ENCODE measurements at places on chromosomes 13 and 19. TPM values are rescaled to one million over a fixed set of nuclear protein-coding genes. Genes with fewer than 3 reads are reported as not detected.

DNA sequence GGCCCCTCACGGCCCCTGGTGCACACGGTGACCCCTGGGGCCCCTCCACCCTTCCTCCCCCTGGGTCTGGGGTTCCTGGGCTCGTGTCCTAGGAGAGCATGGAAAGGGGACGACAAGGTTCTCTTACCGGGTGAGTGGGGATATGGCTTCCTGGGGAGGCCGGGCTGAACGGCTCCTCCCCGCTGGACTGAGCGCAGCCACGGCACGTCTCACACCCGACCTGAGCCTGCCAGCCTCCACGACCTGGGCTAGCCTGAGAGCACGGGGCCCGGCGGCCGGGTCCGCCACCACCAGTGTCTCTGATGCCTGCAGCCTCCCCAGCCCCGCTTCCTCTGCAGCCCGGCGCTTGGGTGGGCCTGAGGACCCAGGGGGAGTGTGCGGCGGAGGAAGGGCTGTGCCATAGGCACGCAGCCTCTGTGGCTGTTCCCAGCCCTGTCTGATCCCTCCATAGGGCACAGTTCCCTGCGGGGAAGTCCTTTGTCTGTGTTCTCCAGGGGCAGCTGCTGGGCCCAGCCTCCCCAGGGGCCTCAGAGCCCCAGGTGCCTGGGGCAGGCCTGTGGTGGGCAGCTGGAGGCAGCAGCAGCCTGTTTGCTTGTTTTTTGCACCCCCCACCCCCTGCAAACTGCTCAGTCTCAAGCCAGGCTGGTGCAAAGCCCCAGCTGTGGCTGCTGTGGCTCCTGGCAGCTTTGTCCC is 15.0 kb downstream of the PLIN4 start:
- DNase-seq, result no peak

- no peak for DNase-seq
Measured at GRCh38 chr13:41579168-41579567, 121.8 kb downstream of the RGCC start.

The NLRP9 gene
- not detected for total RNA-seq

DNA sequence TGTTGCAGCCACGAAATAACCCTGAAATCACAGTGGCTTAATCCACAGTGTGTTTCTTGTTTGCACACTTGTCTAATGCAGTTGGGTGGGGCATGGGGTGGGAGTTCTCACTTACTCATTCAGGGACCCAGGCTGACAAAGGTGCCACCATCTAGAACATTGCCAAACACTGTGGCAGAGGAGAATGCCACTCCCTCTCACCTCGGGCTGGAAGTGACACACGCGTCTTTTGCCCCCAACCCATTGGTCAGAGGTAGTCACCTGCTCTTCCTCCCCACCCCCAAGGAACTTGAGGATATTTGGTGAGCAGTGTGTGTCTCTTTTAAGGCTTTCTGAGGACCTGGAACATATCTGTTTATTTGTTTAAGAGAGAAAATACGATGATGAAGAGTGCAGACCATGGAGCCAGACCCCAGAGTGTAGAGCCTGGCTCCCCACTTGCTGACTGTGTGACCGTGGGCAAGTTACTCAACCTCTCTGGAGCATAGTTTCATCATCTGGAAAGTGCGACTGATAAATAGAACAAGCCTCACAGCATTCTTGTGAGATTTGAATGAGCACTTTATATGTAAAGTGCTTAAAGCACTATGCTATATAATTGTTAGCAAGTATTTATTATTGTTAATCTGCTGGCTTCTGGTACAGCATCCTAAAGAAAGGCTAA is 17.4 kb downstream of the GPR183 start:
- no peak for DNase-seq

The MCF2L gene
- total RNA-seq, result 42.4 TPM

The DCLK1 gene
- total RNA-seq, result 10.4 TPM

The PRRG2 gene
- 7.6 TPM for total RNA-seq

DNA sequence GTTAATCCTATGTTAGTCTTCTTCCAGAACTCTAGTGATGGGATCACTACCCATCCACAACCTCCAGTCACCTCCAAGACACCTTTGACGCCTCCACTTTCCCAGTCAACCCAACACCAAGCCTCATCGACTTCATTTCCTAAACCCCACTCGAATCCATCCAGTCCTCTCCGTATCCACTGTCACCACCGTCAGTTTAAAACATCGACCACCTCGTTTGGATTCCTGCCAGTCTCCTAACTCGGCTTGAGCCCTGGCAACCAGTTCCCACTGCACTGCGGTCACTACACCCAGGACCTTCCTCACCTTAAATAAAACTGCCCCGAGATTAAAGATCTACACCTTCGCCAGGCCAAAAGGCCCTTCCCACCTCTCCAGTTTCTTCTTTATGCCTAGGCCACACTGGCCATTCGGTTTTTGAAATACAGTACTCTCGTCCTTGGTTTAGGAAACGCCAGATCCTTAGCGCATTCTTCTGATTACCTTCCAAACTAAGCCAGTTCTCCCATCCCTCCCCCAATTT is 1.2 kb downstream of the MTIF3 start:
- no peak for DNase-seq

DNA sequence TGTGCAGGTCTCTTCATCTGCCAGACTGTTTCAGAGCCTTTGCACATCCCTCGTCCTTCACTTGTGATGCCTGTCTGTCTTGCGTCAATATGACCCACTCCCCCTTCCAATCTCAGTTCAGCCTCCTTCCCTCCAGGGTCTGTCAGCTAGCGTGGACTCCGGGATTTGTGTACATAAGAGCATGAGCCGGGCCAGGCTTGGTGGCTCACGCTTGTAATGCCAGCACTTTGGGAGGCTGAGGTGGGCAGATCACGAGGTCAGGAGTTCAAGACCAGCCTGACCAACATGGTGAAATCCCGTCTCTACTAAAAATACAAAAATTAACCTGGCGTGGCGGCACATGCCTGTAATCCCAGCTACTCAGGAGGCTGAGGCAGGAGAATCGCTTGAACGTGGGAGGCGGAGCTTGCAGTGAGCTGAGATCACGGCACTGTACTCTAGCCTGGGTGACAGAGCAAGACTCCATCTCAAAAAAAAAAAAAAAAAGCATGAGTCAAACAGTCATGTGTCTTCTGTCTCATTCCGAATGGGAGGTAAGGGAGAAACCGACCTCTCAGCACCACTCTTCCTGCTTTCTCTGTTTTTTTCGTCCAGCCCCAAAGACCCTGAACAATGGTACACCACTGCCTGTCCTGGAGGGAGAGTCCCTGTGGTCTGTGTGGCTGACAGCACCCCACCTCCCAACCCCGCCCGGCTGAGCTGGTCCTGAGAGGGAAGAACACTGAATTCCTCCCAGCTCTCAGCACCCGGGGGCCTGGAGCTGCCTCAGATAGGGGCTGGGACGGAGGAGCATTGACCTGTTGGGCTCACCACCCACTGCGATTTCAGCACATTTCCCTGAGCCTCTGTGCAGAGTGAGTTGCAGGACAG is 2.4 kb upstream of the SIGLEC9 start:
- DNase-seq, result peak; percentile 52

The ZNF534 gene
- 0.18 TPM for total RNA-seq

DNA sequence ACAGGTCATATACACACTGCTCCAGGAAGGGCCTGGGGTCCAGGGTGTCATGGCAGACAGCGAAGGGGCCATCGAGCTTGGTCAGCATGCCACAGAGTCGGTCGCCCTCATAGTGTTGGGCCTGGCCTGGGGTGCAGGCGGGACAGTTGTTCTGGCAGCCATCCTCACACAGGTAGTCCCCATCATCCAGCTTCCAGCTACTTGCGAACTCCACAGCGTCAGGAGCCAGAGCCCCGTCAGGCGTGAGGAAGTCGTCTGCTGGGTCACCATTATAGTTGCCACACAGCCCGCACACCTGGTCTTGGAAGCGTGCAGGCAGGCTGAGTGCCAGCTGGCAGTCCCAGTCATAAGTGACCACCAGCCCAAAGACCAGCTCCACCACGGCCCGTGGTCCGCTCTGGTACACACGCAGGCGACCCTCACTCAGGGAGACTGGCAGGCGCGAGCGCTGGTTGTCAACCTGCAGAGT is 16.2 kb downstream of the FCGBP start:
- no peak for DNase-seq

The CYP4F12 gene
- total RNA-seq, result 4.5 TPM

- no peak for DNase-seq
Measured at GRCh38 chr19:30911491-30911890, 437.7 kb downstream of the TSHZ3 start.

DNA sequence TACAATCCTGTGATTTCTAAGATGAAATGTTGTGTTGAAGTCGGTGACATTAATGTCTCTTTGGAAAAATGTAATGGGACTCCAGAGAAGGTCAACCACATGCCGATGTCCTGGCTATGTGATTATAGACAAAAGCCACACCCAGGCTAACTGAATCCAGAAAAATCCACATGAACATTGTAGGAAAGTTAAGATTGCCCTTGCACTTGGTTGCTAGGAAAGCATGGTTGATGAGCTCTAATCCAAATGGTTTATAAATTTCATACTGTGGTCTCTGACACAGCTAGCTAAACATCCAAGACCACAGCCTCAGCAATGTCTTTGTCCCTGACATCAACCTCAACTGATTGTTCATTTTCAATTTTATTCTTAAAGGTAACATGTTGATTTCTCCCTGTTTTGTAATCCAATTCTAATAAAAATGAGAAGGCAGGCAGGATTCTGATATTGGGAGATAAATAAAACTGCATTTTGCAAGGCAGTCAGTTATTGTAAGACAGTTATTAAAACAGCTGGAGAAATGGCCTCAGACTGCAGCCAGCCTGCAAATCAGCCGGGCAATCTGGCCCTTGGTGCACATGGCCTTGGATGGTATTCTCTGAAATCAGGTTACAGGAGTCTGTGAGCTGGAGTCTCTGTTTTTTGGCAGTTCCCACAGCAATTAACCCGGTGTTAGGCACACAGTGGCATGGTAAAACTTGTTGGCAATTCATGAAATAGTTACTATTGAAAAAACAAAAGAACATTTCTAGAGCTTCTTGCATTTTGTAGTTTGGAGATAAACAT is 93.9 kb downstream of the STARD13 start:
- DNase-seq, result no peak

- peak; percentile 49 for DNase-seq
Measured at GRCh38 chr19:46392252-46392801, 21.0 kb downstream of the CCDC8 start.

GRCh38 chr19:4083677-4084546 is 17.2 kb upstream of the ZBTB7A start:
- DNase-seq, result peak; percentile 77

- peak; percentile 97 for DNase-seq
Measured at GRCh38 chr19:45506246-45506988, 862 bp upstream of the VASP start.

- no peak for DNase-seq
Measured at GRCh38 chr13:64819081-64819480, 2411.1 kb downstream of the PCDH9 start.

The ITPKC gene
- total RNA-seq, result 34.9 TPM

DNA sequence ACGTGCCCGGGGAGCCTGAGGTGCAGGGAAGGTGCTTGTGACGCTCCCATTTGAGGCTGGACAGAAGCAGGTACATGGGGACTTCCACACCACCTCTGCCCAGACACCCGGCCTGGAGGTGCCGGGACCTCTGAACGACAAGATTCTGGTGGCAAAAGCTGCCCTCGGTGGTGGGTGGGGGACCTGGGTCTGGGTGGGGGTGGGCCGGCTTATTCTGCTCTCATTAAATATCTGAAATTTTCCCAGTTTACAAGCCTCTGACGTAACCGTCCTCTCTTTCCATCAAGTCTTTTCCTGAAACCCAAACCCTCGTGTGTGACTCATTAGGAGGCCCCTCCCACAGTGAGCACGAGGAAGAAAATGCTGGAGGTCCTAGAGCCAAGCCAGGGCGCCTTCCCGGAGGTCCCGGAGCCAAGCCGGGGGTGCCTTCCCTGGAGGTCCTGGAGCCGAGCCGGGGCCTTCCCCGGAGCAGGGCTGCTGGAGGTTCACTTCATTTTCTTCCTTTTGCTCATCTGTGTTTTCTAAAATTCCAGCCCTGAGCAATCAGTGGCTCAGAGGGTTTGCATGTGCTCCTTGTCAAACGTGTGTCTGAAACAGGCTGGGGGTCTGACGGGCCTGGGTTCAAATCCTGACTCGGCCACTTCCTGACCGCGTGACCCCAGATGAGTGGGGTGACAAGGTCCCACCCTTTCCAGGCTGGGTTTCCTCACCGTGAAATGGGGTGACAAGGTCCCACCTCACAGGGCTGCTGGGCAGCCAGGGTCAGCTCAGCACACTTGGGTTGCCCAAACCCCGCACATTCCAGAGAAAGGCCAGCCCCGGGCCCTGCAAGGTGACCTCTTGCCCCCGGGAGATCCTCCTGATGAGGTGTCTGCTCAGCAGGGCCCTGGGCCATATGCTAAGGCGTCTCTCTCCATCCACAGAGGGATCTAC is 10.0 kb downstream of the CFD start:
- DNase-seq, result no peak

The ALKBH6 gene
- 21.0 TPM for total RNA-seq

- peak; percentile 73 for DNase-seq
Measured at GRCh38 chr19:40217027-40217810, 965 bp downstream of the TTC9B start.

DNA sequence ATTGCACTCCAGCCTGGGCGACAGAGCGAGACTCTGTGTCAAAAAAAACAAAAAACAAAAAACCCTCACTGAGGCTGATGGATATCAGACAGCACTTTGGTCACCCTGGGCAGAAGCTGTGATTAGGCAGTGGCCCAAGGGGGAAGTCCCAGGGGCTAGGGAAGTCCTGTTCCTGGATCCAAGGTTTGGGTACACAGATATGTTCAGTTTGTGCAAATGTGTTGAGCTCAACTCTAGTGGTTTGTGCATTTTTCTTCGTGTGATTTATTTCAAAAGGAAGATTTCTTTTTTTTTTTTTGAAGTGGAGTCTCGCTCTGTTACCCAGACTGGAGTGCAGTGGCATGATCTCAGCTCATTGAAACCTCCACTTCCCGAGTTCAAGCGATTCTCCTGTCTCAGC is 12.3 kb downstream of the MEF2B start:
- no peak for DNase-seq

The MAST3 gene
- 29.2 TPM for total RNA-seq

The HPN gene
- 28.1 TPM for total RNA-seq

- DNase-seq, result no peak
Measured at GRCh38 chr13:100396776-100397175, 191.8 kb downstream of the GGACT start.

- no peak for DNase-seq
Measured at GRCh38 chr19:42175952-42176648, 41.4 kb downstream of the DEDD2 start.

The OR7D2 gene
- 0.59 TPM for total RNA-seq

The VSTM1 gene
- 1.7 TPM for total RNA-seq

- no peak for DNase-seq
Measured at GRCh38 chr13:48569104-48569666, 36.3 kb upstream of the RCBTB2 start.

The DOCK6 gene
- 106 TPM for total RNA-seq

- no peak for DNase-seq
Measured at GRCh38 chr19:17418710-17419109, 1.1 kb upstream of the MVB12A start.

The RASAL3 gene
- 15.0 TPM for total RNA-seq

The PGLYRP2 gene
- not detected for total RNA-seq

Measured in lower lobe of right lung (tissue), 2 donors.